ENCODE measurements at places on chromosomes 6 and 20.

GRCh38 chr6:143050509-143050908 is 10.2 kb upstream of the AIG1 start:
- DNase-seq: no peak

DNA sequence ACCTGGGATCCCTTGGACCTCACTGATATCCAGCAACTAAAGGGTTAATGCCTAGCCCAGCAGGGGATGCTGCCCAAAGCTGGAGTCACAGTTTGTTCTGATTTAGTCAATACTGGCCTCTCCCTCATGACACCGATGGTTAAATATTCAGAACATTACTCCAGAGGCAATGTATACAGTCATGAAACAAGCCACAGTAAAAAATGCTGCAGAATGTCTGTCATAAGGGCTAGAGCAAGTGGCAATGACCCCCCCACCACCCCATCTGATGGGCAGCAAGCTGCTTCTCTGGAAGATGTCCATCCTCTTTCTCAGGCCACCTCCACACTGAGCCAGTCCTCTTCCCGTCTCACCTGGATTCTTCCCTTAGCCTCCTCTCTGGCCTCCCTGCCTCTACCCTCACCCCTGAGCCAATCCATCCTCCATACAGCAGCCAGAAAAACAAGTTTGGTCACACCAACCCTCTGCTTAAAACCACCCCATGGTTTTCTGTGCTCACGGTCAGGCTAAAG is 99.0 kb upstream of the KCNG1 start:
- DNase-seq: no peak

DNA sequence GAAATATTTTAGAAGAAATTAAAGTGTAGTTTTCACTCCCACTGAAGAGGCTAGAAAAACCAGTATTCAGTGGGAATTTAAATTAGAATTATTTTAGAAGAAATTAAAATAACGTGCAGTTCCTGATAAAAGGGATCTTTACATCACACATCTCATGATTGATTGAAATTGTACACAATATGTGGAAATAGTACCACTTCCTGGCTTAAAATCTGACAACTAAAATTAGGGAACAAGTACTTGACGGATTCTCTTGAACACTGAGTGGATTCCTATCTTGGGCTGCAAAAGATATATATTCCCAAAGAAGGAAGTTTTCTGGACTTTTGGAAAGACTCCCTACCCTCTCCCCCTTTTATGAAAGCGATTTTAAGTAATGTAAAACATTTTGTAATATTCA is 14.6 kb upstream of the MTCL3 start:
- no peak for DNase-seq

DNA sequence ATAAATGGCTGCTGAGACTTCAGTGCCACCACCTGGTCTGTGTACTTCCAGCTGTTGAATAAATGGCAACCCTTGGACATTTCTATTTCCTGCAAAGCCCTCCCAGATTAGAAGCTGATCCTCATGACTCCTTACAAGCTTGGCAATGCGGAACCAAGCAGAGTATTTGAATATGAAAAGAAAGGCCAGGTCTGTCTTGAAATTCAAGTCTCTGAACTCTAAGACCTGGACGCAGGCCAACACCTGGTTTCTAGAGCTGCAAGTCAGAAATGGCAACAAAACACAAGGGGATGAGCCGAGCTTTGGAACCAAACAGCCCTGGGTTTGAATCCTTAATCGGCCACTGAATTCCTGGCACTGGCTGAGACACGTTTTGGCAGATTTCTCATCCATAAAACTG is 353.4 kb downstream of the PTPRT start:
- DNase-seq: no peak

DNA sequence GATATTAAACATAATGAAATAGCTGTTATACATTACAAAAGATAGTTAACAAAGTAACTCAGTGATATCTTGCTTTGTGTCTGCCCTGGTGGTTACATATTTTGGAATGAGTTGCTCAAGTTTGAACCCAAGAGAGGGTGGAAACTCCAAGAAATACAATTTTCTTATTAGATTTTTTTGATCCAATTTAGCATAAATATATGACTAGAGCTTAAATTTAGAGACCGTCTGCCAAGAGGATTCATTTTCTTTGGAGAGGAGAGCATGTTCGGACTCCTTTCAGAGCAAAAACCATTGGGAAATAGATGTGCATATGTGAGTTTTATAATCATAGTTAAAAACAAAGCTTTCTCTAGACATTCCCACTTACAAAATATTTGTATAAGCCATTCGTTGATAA is 353.4 kb downstream of the EPM2A start:
- no peak for DNase-seq

Data from T-cell (primary cell).